ENCODE measurements at places on chromosomes 6 and 20.
A peak's percentile ranks its signal among the peaks of the same experiment; 100 is the strongest.

GRCh38 chr6:109165392-109165974 is 70.2 kb downstream of the CEP57L1 start:
- DNase-seq: peak; percentile 18

- no peak for DNase-seq
These were observed 54.8 kb upstream of the MBOAT1 start for GRCh38 chr6:20266851-20267608.

DNA sequence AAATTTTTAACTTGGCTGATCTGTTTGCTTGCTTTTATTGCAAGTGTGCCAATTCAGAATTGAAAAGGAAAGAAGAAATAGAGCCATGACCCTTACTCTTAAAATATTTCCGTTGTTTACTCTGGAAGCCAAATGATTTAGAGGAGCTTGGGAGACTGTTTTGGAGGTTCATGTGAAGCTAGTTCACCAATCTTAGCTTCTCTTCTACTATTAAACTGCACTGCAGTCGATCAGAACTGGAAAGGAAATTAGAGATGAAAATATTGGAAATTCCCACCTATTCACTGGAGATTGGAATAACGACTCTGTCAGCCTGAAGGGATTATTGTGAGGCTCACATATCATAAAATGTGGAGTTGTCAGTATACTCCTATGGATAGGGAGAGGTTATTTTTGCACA is 81.8 kb downstream of the MLIP start:
- no peak for DNase-seq

GRCh38 chr6:122620428-122620827 is 10.2 kb downstream of the PKIB start:
- DNase-seq: no peak

- DNase-seq: no peak
These were observed 18.5 kb upstream of the UBR2 start for GRCh38 chr6:42545226-42545773.

- DNase-seq: peak; percentile 37
These were observed 891 bp upstream of the POU3F2 start for GRCh38 chr6:98833307-98834059.

GRCh38 chr20:21522481-21523280 is 8.8 kb upstream of the NKX2-2 start:
- no peak for DNase-seq

DNA sequence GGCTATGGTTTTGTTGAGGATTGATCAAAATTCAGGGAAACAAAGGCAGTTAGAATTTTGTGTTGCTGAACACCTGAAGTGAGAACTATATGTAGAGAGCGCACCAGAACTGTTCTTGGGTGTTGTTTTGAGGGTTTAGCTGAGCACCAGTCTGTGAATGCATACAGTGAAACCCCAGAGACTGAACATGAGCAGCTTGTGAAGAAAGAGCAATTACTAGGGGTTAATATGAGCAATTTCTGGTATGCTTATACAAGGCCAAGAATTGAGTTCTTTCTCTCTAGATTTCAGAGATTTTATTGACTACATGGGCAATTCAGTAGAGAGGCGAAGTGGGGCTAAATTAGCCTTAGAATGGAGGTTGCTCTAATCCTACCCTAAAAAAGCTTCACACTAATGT is 93.9 kb downstream of the CD2AP start:
- no peak for DNase-seq

GRCh38 chr6:16810411-16810810 is 49.2 kb upstream of the ATXN1 start:
- DNase-seq: no peak

GRCh38 chr6:144820270-144820669 is 535.1 kb downstream of the UTRN start:
- DNase-seq: no peak

GRCh38 chr6:43359831-43360230 is 9.6 kb downstream of the ZNF318 start:
- no peak for DNase-seq

DNA sequence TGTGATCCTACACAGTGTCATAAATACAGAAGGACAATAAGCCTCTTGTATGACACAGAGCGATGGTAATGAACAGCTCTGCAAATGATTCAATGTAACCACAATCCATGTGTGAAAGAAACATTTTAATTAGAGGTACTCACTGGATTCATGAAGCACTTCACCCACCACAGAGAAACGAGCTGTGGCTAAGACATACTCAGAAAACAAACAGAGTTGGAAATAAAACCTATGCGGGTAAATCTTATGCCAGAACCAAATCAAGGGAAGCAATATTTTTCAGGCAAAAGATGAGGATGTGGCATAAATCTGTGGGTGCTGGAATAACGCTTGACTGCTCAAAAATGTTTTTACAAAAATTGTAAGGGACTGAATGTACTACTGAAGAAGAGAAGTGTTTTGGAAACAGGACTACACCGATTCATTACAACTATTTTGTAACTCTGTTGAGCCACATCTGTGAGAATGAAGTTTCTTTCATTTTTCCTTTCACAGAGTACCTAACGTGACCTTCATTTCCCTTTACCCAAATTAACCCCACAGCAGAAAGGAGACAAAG is 112.1 kb downstream of the WDR27 start:
- DNase-seq: no peak

GRCh38 chr6:128573036-128573435 is 52.6 kb upstream of the PTPRK start:
- DNase-seq: no peak

DNA sequence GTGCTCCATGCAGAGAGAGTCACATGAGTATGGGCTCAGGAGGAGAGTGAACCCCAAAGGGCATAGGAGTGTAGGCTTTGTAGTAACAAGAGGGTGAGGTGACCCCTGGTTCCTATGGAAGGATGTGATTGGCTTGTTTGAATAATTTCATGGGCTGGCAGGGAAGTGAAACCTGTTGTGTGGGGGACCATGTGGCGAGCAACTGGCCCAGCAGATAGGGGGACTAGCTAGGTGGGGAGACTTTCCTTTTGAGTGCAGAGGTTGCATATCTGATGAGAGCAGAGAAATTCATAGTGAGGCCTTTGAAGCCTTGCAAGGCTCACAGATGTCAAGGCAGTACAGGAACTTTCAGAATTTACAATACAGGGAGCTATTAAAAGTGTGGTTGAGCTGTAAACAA is 247.9 kb upstream of the SLC35B3 start:
- no peak for DNase-seq

DNA sequence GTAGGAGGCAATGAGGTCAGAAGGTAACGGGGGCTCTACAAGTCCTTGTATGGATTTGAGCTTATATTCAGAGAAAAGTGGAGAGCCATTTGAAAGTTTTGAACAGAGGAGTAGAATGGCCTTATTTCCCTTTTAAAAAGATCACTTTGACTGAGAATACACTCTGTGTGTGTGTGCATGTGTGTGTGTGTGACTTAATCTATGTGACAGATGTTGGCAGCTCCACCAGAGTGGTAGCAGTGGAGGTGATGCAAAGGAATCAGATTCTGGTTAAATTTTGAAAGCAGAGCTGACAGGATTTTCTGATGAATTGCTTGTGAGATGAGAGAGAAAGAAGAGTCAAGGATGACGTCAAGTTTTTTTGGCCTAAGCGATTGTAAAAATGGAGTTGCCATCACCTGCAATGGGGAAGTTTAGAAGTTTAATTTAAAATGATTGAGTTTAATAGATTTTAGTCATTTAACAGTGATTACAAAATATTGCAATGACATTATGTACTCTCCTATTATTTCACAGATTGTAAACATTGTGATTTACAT is 172.2 kb upstream of the HEY2 start:
- no peak for DNase-seq

GRCh38 chr6:158009114-158009891 is 27.6 kb downstream of the SYNJ2 start:
- peak; percentile 84 for DNase-seq

DNA sequence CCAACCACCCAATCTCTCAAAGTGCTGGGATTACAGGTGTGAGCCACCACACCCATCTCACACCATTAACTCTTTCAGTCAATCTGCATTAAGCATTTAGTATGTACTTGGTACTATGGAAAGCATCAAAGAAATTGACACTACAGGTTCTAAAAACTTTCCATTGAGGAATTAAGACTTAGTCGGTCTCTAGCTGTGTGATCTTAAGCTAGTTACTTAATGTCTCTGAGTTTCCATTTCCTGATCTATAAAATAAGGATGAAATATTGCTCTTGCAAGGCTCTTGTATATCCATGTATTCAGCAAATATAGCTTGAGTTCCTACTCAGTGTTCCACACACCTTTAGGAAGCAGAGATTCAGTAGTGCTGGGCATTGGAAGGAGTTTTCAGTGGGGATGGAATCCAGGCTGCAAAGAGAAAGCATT is 48.9 kb upstream of the NCOA3 start:
- DNase-seq: no peak

DNA sequence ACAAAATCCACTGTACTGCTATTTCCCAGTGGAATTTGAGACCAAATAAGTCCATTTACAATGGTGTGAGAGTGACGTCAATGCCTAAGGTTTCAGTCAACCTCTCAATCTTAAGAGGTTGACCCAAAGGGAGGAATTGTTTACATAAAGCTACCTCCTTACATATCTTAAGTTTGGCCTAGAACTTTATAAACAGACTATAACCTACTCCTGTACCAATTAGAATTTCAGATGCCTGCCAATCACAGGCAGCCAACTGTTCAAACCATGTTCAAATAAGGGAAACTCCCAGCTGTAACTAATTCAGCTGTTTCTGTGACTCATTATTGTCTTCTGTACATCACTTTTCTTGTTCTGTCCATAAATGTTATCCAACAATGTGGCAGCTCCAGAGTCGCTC is 14.5 kb downstream of the LGSN start:
- DNase-seq: no peak

All from EL (cell line).